NCI-H1694 treated with DMSO at 0.1 percent for 48 hours (cell line): ENCODE measurements at places on chromosomes 2 and 18.

GRCh38 chr2:2056531-2056930, 274.5 kb downstream of the MYT1L start:
- no peak for DNase-seq

GRCh38 chr18:808086-808485, 4.0 kb downstream of the YES1 start:
- DNase-seq, result no peak

- no peak for DNase-seq
Observed at GRCh38 chr2:162241571-162241970, 1.7 kb downstream of the FAP start.

DNA sequence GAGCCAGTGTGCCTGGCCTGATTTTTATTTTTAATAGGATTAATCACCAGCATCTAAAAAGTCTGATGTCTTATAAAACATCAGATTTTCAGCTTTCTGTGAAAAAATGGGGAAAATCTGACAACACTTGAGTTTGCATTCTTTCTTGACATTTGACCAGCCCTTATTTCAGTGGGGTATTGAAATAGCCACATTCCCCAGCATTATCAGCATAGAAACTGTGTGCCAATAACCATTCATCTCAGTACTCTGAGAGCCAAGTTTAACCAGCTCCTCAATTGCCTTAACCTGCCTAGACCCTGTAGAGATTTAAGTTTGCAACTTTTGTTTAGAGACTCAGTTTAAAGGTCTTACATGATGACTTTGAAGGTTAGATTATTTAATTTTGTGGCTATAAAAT, 155.0 kb downstream of the CERS6 start:
- DNase-seq, result no peak

DNA sequence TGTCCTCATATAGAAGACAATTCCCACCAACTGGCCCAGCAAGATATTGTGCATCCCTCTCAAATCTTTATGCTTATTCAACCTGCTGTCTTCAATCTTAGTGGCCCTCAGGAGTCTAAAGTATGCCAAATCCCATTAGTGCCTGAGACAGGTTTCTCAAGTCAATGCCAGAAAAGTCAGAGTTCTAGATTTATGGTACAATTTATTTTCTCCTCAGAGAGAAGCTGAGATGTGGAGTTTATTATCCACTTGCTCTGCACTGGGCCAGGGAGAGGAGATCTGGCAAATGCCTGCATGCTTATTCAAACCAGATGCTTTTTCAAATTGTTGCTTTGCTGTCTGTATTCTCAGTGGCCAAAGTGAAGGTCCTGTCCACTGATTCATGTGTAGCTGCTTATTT, 825.2 kb downstream of the METTL4 start:
- DNase-seq, result no peak

DNA sequence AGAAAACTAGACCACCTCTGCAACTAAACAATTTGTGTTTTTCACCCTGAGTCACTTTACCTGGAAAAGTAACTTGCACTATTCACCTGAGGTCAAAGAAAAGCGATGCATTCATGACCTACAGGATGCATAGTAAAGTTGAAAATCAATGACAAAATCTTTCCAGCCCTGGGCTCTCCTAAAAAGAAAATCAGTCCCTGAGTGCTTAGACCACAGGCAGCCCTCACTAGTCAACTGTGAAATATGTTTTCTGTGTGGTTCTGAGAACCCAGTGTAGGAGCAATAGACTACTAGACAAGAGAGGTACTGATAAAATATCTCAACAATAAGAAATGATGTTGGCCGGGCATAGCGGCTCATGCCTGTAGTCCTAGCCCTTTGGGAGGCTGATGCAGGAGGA, 133.1 kb downstream of the TXNL1 start:
- DNase-seq, result no peak

DNA sequence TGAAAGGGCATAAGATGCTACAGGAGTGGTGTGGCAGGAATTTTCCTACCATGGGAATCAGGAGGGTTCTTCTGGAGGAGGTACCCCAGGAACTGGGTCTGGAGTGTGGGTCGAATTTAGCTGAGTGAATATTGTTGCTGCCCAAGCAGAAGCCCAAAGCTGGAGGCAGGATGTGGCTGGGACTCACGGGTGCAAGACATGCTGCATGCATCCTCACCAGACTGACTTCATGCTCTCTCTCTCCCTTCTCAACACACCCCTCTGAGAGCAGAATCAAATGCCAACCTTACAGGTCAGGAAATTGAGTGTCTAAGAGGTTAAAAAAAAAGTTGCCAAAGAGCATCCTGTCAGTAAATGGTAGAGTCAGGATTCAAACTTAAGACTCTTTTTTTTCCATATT, 78.8 kb upstream of the TTC39C start:
- DNase-seq, result no peak

GRCh38 chr18:54961016-54961423, 1.8 kb upstream of the CCDC68 start:
- DNase-seq, result no peak

DNA sequence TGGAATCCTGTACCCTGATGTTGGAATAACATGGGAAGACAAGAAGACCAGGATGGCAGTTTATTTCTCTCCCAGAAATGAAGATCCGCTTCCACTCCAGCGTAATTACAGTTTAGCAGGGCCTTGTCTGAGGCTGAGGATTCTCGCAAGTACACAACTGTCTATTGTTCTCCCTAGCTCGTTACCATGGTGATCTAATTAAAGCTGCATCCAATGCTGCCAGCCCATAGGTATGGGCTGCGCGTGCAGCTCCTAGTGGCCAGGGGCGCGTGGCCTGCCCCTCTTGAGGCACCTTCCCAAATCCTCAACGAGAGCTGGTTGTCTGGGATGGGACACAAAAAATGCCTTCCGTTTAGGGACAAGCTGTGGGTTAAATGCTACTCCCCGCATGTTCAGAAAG, 344.9 kb downstream of the CYRIA start:
- DNase-seq, result no peak

DNA sequence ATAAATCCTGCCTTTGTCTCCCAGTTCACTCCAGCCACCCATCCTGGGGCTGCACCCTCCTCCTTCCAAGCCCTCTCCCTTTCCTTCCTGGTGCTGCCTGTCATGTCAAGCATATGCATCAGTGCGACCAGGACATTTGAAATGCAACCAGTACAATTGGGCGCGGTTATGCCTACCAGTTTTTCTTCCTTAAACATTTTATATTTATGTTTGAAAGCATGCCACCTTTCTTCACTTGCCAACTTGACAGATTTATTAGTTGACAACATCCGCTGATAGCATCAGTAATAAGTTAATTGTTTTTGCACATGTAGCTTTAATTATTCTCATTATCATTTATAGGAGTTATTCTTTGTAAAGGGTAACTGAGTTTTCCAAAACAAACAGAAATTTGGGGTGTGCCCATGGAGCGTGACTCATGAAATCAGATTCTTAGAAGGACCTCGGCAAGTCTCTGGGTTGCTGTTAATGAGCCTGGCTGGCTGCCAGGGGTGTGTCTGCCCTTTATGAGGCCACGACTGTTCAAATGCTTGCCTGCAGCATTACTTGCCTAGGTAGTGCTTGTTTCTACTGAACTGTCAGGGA, 32.8 kb upstream of the IL1B start:
- no peak for DNase-seq

DNA sequence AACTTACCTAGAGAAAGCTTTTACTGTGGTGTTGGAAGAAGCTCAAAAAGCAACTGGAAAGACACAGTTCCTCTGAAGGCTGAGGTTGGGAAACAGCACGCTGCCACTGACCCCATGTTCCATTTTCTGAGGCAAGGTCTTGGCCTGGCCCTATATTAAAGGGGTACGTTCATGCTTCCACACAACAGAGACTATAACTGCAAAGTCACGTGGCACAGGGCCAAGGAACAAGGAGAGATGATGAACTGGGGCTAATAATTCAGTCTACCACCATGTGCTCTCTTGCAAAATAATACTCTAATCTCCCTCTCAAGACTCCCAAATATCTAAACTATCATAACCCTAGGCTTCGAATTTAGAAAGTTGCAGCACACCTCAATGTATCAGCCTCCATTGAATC, 381.6 kb downstream of the DSEL start:
- DNase-seq, result no peak

GRCh38 chr2:11256166-11256565, 88.3 kb downstream of the ROCK2 start:
- DNase-seq, result no peak

- DNase-seq, result no peak
Observed at GRCh38 chr2:36060133-36060532, 295.4 kb upstream of the CRIM1 start.

DNA sequence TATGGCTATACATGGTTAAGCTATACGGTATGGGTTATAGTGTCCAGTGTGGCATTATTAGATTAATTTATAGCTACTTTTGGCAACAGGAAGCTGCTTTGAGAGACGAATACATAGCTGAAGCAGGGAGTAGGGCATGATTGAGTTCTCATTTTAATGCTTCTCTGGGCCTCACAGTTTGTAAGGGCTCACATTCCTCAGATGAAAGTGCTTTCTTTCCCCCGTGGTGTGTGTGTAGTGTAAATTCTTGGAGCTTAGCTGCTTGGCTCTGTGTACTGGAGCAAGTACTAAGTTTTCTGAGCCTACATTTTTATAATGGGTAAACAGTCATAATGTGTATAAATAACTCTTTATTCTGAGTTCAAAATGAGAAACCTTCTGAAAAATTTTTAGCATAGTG, 173.7 kb downstream of the PTPRM start:
- DNase-seq, result no peak

DNA sequence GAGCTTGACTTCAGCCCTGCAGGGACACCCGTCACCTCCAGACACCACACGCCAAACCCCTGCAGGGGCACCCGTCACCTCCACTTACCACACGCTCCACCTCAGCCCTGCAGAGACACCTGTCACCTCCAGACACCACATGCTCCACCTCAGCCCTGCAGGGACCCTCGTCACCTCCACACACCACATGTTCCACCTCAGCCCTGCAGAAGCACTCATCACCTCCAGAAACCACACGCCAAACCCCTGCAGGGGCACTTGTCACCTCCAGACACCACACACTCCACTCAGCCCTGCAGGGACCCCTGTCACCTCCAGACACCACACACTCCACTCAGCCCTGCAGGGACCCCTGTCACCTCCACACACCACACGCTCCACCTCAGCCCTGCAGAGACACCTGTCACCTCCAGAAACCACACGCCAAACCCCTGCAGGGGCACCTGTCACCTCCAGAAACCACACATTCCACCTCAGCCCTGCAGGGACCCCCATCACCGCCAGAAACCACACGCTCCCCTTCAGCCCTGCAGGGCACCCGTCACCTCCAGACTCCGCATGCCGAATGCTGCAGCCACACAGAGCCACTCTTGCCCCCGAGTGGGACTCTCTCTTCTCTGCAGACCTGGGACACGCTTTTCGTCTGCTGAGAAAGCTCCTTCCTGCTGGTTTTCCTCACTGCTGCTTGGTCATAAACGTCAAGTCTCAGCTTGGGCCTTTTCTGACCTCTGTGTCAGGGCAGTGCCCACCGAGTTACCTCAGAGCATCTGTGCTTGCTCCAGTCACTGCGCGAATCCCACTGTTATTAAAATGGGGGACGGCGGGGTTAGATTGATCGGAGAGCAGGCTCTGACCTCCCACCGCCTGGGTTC, 77.5 kb upstream of the SALL3 start:
- no peak for DNase-seq

GRCh38 chr2:230267059-230267458, 41.5 kb downstream of the SP140 start:
- no peak for DNase-seq

- no peak for DNase-seq
Observed at GRCh38 chr2:8134473-8134932, 547.4 kb upstream of the ID2 start.

GRCh38 chr2:42806786-42807185, 14.4 kb upstream of the HAAO start:
- no peak for DNase-seq

GRCh38 chr2:38653715-38654527, 12.0 kb upstream of the GALM start:
- no peak for DNase-seq

- DNase-seq, result no peak
Observed at GRCh38 chr2:235588750-235589149, 94.9 kb downstream of the AGAP1 start.

DNA sequence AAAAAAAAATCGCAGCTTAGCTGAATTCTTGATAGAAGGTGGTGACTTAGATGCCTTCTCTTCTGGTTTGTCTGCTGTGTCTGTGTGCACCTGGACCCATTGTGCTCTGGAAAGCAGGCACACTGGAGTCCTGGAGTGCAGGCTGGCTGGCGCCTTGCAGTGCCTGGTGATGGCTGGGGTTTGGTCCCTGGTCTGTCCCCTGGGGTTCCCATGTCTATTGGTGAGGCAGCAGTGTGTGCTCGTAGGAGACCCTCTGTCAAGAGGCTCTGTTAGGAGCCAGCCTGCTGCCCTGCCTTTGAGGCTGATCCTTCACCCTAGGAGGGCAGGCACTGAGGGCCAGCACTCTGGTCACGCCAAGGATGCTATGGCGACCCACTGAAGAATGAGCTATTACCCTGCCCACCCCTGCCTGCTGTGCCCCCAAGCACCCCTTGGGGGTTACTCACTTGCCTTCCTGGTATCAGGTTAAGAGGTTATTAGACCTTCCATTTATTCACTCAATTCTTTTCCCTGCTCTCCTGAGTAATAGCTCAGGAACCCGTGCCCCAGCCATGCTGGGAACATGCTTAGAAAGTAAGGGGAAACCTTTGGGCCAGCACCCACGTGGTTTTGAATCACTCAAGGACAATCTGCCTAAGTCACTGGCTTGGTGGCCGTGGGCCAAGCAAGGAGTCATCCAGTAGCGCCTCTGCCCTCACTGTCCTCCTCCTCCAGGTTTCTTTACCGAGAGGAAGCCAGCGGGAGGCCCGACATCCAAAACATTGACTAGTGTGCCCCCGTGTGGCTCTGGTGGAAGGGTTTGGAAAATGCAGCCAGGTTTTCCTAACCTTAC, 284.5 kb downstream of the PRKCE start:
- DNase-seq, result peak; percentile 73

DNA sequence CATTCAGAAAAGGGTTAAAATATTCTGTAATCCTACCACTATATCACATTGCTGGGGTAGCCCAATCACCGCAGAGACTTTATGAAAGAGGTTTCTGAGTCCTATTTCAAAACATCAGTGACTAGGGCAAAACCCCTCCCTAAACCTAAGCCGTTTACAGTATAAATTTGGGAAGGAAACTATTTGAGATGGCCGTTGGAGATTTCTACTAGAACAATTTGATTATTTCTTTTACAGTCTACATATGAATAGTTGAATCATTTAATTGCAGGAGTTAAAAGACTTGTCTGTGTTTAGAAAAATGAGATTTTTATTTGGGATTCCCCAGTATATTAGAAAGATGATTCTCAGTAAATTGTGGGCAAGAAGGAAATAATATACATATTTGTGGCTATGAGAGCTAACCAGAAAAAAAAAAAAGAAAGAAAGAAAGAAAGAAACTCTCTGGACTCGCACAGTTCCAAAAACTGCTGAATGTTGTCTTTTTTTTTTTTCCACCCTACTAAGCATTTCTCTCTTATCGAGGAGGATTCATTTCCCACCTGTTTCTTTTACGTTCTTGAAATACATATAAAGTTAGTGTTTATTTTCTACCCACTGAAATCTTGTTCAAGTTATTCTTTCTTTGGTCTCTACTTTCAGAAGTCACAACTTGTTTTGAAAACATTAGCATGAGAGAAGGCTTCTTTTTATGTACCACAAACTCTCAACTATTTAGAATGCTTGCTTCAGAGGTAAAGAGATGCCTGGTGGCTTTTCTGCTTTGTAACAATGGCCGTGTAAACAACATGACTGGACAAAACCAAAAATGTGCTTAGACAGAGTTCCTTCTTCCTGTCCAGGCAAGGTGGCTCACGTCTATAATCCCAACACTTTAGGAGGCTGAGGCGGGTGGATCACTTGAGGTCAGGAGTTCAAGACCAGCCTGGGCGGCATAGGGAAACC, 65.9 kb downstream of the BCL2 start:
- DNase-seq, result no peak

GRCh38 chr2:69214898-69215297, 172.1 kb downstream of the GFPT1 start:
- DNase-seq, result peak; percentile 11
